ENCODE measurements at places on chromosomes 2 and 18. TPM values are rescaled to one million over a fixed set of nuclear protein-coding genes. Genes with fewer than 3 reads are reported as not detected.

Gene PLEK
- not detected for total RNA-seq

Gene UPP2
- not detected for total RNA-seq

Gene SPDYA
- 0.25 TPM for total RNA-seq

Gene VWC2L
- total RNA-seq, result not detected

Gene ACOXL
- total RNA-seq, result not detected

Gene LYG1
- 1.2 TPM for total RNA-seq

Gene RUFY4
- total RNA-seq, result not detected

Gene TMEM237
- 21.5 TPM for total RNA-seq

Gene SERPINB7
- total RNA-seq, result 2.0 TPM

Gene PLB1
- total RNA-seq, result 2.6 TPM

Gene KLHL29
- 7.9 TPM for total RNA-seq

Gene KCNS3
- total RNA-seq, result 1.3 TPM

Measured in A549 treated with dexamethasone at 1 μM for 4 hours (cell line).